ENCODE measurements at places on chromosomes 1 and 21. TPM values are rescaled to one million over a fixed set of nuclear protein-coding genes. Genes with fewer than 3 reads are reported as not detected.

The DYNLT4 gene
- 1.0 TPM for polyA plus RNA-seq

The FMO4 gene
- 3.0 TPM for polyA plus RNA-seq

The TSPAN2 gene
- 21.8 TPM for polyA plus RNA-seq

The IFNLR1 gene
- polyA plus RNA-seq: 1.1 TPM

The RFX5 gene
- polyA plus RNA-seq: 32.1 TPM

Measured in CD4-positive, alpha-beta memory T cell (primary cell).